ENCODE measurements at places on chromosomes 2 and 18. TPM values are rescaled to one million over a fixed set of nuclear protein-coding genes. Genes with fewer than 3 reads are reported as not detected.

The EVA1A gene
- 73.2 TPM for total RNA-seq

The CFLAR gene
- total RNA-seq, result 26.3 TPM

The SULT1C2 gene
- 1.0 TPM for total RNA-seq

The LYG2 gene
- total RNA-seq, result not detected

The APOB gene
- total RNA-seq, result not detected

The HOXD9 gene
- total RNA-seq, result 2.5 TPM

GRCh38 chr2:241799522-241800197, 9.3 kb upstream of the NEU4 start:
- no peak for DNase-seq

- DNase-seq, result no peak
Measured at GRCh38 chr2:226184540-226184939, 615.1 kb downstream of the IRS1 start.

GRCh38 chr2:121377646-121378045, 92.6 kb upstream of the TFCP2L1 start:
- DNase-seq, result no peak

GRCh38 chr18:23071285-23071684, 64.0 kb upstream of the CABLES1 start:
- peak; percentile 54 for DNase-seq

GRCh38 chr18:48666613-48667012, 127.8 kb downstream of the CTIF start:
- no peak for DNase-seq

DNA sequence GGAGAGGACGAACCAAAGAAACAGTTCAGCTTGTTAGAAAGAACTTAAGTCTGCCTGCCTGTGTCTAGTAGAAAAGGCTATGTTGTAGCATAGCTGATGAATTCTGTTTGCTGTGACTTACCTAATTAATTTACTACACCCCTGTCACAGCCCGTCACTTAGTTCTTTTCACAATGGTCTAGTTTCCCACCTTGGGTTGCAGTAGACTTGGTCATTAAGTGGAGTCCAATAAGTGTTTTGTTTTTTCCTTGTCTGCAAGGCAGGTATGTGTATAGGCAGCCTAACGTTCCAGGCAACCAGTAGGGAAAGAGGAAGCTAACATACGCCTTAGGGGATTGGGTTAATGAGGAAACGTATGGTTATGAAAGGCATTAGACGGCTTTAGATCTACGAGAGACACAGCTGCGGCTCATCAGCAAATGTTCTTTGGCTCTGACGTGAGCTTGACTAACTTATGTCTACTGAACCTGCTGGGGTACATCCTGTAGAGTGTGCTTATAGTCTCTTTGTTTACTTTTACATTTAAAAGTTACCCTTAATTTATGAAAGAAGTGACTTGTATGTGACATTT, 180.1 kb downstream of the PRPF40A start:
- DNase-seq, result no peak

GRCh38 chr2:131322209-131322608, 41.8 kb downstream of the RAB6D start:
- DNase-seq, result no peak

DNA sequence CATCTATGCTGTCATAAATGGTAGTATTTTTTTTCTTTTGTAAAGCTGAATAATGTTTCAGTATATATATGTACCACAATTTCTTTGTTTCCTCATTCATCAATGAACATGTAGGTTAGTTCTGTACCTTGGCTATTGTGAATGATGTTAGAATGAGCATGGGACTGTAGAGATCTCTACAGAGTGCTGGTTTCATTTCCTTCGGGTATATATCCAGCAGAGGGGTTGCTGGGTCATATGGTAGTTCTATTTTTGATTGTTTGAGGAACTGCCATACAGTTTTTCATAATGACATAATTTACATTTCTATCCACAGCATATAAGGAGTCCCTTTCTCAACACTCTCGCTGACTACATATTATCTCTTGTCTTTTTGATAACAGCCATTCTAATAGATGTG, 243.5 kb downstream of the CDH7 start:
- no peak for DNase-seq

DNA sequence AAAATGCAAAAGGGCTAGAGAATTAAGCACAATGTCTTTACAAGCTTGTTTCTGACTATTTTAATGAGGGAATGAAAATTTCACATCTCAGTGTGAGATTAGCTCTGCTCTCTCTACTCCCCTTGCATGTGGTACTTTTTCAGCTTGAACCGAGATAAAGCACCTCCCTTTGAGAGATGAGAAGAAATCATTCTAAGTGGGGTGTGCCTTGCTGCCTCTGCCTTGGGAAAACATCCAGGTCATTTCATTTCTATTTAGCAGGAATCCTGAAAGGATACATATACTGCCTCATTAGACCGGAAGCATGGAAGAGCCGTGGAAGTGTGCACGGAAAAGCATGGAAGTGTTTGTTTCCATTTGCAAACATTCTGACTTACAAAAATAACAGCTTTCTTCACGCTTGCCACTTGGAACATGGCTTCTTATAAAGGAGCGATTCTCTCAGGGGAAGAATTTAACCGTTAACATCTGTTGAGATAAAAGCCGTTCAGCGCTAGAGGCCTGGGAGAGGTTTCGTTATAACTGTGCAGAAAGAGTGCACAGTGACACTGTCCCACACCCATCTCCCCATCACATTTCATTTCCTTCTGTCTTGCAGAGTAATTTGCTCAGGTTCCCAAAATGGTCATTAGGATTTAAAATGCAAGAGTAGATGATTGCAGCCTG, 16.7 kb downstream of the NOSTRIN start:
- no peak for DNase-seq

DNA sequence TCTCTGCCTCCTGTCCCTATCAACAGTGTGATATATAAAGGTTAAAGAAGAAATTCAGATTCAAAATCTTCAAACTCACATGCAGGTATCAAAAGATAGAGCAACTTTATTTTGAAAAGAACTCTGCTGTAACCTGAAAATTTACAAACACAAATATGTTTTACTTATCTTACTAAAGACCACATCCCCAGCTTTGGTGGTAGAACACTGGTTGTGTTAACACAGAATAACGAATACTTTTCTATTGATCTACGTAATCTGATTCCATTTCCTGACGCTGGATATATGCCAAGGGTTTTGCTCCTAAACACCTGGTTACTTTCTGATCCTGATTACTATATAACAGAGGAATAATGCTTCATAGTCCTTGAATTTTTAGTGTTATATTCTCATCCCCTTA, 23.1 kb upstream of the SLC39A10 start:
- no peak for DNase-seq

GRCh38 chr18:68342039-68342659, 372.8 kb downstream of the TMX3 start:
- no peak for DNase-seq

DNA sequence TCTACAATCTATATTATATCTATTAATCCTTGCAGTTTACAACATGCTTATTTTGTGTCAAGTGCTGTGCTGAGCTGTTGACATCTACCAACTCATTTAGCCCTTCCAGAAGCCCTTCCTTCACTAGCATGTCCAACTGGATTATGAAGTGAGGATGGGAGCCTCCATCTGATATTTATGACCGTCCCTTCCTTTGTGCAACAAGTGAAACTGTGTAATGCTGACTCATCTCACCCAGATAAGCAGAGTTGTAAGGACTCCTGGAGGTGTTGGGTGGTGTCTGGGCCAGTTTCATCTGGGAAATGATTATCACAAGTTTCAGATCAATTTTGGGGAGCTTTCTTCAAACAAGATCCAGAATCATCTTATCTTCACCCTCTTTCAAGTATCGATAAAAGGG, 156.6 kb upstream of the ETAA1 start:
- DNase-seq, result no peak

DNA sequence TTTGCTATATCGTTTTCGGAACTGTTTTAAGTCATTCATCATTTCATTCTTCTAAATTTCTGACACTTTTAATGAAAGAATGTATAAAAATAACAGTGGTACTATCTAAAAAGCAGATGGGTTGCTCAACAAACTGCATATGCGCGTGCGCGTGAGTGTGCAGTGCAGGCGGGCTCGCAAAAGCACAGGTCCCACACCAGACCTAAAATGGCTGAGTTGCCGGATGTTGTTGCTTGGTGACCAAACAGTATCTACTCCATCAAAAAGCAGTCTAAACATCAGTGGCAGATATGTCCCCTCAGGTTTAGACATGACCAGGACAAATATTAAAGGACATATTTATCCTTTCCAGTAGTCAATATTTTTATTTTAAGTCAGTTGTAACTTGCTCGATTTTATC, 5.1 kb downstream of the NOL4 start:
- peak; percentile 2 for DNase-seq

DNA sequence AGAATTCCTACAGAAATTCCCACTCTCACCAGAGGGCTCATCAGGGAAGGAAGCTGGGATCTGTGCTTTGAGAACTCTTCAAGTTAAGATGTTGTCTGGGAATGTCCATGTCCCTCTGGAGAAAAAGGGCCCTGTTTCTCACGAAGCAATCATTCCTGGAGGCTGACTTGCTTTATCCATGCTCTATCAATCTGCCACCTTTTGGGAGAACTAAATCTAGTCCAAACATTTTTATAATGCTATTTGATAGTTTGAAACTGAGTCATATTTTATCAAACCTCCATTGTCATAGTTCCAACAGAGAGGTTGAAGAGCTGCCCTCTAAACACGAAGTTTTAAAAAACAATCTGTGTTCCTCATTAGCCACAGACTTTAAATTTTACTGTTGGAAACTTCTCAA, 219.2 kb downstream of the MTX2 start:
- DNase-seq, result no peak

Data from Daoy (cell line).